ENCODE measurements at places on chromosomes 13 and 19.

DNA sequence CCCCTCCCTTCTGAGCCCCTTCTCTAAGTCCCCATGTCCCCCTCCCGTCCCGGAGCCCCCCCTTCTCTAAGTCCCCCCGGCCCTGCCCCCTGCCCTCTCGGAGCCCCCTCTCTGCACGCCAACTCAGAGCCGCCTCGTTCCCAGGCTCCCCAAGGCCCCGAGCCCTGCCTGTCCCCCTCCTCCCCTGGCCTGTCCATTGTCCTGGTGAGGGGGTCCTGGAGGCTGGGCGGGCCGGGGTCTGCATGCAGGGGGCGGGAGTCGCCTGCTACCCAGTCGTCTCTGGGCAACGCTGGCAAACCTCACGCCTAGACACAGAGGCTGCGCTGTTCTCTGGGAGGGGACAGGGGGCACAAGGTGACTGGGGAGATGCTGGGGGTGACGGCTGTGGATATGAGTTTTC lies 39.2 kb upstream of the SEMA6B start:
- no peak overlapping the region for H3K4me3 ChIP-seq
- DNase-seq, result no peak
- H3K4me1 ChIP-seq, result peaks cover 11% of the 10 kb centered on the region

GRCh38 chr13:51599444-51600176 lies 15.3 kb downstream of the WDFY2 start:
- no peak overlapping the region for H3K4me3 ChIP-seq
- no peak for DNase-seq
- H3K4me1 ChIP-seq, result peaks cover 31% of the 10 kb centered on the region
- peak overlapping the region; percentile 9 for H3K27ac ChIP-seq
- H3K36me3 ChIP-seq, result peaks cover 9% of the 10 kb centered on the region

DNA sequence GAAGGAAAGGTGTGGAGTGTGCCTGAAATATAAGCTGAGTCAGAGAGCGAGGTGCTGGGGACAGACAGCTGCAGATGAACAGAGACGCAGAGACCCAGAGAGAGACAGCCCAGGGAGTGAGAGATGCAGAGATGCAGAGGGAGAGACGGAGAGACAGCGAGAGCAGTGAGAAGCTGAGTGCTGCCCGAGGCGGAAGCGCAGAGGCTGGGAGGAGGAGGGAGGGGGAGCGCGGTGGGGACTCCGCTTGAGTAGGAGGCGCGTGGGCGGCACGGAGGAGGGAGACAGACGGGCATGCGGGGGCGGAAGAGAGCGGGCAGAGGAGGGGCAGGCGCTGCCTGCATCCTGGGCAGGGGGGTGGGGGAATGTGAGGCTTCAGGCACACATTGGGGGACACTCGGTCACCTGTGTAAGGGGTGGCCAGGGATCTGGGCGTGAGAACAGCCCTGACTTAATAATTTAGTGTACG lies 25.7 kb downstream of the SLC8A2 start:
- no peaks in the 10 kb centered on the region for H3K36me3 ChIP-seq
- no peak overlapping the region for H3K4me3 ChIP-seq
- peaks cover 62% of the 10 kb centered on the region for H3K27me3 ChIP-seq
- peaks cover 39% of the 10 kb centered on the region for H3K4me1 ChIP-seq
- H3K27ac ChIP-seq, result no peak overlapping the region
- DNase-seq, result peak; percentile 65

DNA sequence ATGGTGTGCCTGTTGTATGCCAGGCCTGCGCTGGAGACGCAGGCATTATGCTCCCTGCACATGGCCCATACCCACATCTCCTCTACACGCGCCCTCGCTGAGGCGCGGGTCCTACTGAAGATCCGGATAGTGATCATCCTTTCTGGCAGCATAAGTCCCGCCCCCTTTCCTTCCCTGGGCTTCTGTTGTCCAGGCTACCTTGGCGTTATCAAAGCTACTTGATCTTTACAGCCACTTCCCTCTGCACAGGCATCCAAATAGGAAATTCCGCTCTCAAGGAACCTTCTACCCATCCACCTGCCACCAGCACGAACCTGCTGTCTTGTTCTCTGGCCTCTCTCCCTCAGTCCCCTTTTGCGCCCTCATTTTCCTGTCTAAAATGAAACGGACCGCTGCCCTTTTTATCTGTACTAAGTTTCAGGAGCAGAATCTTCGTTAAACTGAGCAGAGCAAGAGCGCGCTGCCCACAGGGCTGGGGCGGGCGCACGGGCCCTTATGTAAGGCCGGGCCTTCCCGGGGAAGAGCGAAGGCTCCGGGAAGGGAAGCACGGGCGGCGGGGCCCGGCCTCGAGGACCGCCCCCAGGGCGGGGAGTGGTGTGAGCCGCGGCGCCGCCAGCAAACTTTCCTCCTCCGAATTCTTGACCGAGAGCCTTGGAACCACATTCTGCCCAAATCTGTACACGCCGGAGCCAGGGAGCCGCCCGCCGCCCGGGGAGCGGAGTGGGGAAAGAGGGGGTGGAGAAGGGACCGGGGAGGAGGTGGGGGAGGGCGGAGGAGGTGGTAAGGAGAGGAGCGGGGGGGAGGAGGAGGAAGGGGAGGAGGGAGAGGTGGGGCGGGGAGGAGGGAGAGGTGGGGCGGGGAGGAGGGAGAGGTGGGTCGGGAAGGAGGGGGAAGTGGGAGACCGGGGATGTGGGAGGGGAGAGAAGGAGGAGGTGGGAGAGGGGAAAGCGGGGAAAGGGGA lies 920 bp upstream of the UBE2L5 start:
- no peaks in the 10 kb centered on the region for H3K36me3 ChIP-seq
- peak; percentile 58 for DNase-seq
- H3K4me1 ChIP-seq, result peaks cover 12% of the 10 kb centered on the region
- H3K27ac ChIP-seq, result peak overlapping the region; percentile 19
- peak overlapping the region; percentile 61 for H3K4me3 ChIP-seq

- peaks cover 60% of the 10 kb centered on the region for H3K36me3 ChIP-seq
- no peak overlapping the region for H3K4me3 ChIP-seq
- peaks cover 9% of the 10 kb centered on the region for H3K4me1 ChIP-seq
- DNase-seq, result no peak
- no peak overlapping the region for H3K27ac ChIP-seq
- no peaks in the 10 kb centered on the region for H3K27me3 ChIP-seq
These were observed 39.5 kb upstream of the TEX29 start for GRCh38 chr13:111280681-111281585.

DNA sequence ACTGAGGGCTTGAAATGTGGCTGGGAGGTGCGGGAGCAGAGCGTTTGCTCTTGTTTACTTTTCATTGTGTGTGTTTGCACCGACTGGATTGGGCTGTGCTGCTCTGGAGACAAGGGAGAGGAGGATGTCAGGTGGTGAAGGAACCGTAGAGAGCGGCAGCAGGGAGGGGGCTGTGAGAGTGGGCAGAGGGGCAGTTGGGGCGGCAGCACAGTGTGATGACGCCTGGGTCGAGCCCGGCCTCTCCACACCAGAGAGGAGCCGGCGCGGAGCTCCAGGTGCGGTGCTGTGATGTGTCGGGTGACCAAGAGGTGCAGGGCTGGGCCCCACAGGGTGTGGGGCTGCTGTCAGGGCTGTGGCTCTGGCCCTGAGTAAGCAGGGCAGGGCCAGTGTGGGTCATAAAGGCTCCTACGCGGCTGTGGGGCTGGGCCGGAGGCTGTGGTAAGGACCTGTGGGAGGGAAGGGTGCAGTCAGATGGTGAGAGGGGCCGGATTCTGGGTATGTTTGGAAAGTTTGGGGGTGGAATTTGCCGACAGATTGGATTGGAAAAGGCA lies 10.5 kb downstream of the NAXD start:
- H3K36me3 ChIP-seq, result peaks cover 28% of the 10 kb centered on the region
- no peak overlapping the region for H3K4me3 ChIP-seq
- peaks cover 33% of the 10 kb centered on the region for H3K4me1 ChIP-seq
- DNase-seq, result no peak
- H3K27ac ChIP-seq, result peak overlapping the region; percentile 9
- H3K27me3 ChIP-seq, result no peaks in the 10 kb centered on the region
